ENCODE measurements at places on chromosomes 6 and 20. TPM values are rescaled to one million over a fixed set of nuclear protein-coding genes. Genes with fewer than 3 reads are reported as not detected.

Gene APCDD1L
- not detected for total RNA-seq

Gene PROKR2
- not detected for total RNA-seq

DNA sequence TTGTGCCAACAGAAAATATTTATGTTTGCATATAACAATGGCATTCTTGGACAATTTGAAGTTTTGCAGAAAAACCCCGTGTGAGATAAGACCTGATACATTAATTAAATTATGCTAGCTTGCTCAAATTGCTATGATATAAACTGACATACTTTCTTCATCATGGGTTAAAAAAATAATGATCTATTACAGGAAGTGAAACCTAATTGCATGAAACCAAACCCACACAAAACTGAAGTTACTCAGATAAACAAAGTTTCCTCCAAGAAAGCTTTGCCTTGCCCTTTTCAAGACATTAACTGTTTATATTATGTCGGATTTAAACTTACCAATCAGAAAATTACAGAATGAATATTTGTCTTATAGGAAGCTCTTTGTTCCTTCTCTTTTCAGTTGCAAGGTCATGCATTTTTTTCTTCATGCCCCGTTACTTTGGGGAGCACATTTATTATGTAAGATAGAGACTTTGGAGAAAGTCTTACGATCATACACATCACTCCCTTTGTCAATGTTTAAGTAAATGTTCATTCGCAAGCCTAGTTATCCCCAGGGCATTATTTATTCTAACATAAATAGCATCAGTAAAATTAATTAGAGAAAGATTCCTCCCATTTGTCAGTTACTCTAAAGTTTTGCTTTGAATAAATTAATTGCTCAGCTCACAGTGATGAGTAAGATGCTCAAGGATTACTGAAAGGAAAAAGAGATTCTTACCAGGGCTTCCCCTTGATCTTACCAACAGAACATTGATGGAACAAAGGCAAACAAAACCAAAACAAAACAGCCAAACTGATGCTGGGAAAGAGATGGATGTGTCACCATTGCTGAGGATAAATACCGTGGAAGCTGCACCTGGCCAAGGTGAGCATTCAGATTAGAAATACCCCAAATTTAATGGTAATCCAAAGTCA, 14.8 kb upstream of the TMEM244 start:
- DNase-seq = no peak

Gene SLC26A8
- total RNA-seq = 0.10 TPM

DNA sequence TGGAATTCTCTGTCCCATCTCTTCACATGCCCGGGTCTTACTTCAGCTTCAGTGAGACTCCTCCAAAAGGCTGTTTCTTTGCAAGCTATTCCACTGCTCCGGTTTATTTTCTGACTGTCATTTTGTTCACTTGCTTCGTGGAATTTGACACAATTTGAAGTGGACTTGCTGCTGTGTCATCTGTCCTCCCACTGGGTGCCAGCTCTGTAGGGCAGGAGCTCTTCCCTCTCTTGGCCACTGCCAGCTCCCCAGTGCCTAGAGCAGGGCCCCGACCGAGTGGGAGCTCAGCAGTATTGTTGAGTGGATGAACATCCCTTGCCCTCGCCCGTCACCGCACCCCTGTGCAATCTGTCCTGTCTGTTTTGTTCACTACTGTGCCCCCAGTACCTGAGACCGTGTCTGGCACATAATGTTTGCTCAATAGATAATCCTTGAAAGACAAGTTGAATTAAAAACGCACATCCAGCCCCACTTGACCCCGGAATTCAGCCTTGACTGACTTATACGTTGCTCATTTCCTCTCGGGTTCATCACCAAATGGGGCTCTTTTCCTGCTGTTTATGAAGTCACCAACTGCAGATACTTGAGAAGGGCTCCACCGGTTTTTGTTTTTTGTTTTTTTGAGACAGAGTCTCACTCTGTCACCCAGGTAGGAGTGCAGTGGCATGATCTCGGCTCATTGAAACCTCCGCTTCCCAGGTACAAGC, 170.3 kb upstream of the KCNG1 start:
- DNase-seq = no peak
